ENCODE measurements at places on chromosomes 1 and 21. TPM values are rescaled to one million over a fixed set of nuclear protein-coding genes. Genes with fewer than 3 reads are reported as not detected.
A peak's percentile ranks its signal among the peaks of the same experiment; 100 is the strongest.

DNA sequence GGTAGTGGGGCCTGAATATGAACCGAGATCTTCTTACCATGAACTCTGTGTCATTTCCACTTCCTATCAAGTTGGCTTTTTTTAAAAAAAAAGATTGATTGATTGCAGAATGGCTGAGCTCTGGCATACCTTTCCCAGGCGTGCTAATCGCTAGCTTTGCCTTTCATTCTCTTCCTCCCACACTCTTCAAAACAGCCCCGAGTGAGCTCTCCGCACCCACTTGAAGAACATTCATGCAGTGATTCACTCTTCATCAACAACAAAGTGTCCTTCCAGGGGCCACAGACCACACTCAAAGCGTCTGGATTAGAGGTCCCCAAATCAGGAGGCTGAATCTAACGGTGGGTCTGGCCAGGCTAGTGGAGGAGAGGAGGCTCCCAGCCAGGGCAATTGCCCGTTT is 96.3 kb upstream of the GALNT2 start:
- no peak overlapping the region for H3K27ac ChIP-seq
- no peaks in the 10 kb centered on the region for H3K4me1 ChIP-seq
- H3K27me3 ChIP-seq: no peaks in the 10 kb centered on the region
- no peak overlapping the region for H3K4me3 ChIP-seq

GRCh38 chr1:11406845-11407244 is 72.1 kb upstream of the DISP3 start:
- H3K27me3 ChIP-seq: no peaks in the 10 kb centered on the region
- H3K4me3 ChIP-seq: no peak overlapping the region
- no peaks in the 10 kb centered on the region for H3K4me1 ChIP-seq
- H3K36me3 ChIP-seq: no peaks in the 10 kb centered on the region

VAV3 gene
- 153 TPM for total RNA-seq

DNA sequence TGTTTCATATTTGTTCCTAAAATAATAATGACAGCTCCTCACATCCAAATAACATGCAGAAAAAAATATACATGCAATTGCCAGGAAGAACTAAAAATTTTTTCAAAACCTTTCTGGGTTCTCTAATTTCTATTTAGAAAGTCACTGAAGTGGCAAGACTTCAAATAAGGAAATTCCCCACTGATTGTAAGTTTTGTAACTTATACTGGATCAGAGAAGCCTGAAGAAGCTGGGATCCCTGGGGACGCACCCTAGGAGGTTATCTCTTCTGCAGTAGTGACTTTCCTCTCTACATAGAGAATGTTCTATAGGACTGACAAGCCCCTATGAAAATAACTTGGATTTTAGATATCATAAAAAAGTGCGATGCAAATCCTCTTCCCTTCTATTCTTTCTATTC is 182.6 kb downstream of the MRPL39 start:
- H3K27ac ChIP-seq: no peak overlapping the region
- no peaks in the 10 kb centered on the region for H3K27me3 ChIP-seq
- H3K4me3 ChIP-seq: no peak overlapping the region
- no peaks in the 10 kb centered on the region for H3K4me1 ChIP-seq
- DNase-seq: no peak

KRTAP6-2 gene
- total RNA-seq: not detected

- H3K4me1 ChIP-seq: no peaks in the 10 kb centered on the region
- H3K36me3 ChIP-seq: no peaks in the 10 kb centered on the region
- DNase-seq: no peak
- H3K27me3 ChIP-seq: no peaks in the 10 kb centered on the region
Observed at GRCh38 chr1:31781756-31782371, 17.7 kb upstream of the ADGRB2 start.

FH gene
- 44.2 TPM for total RNA-seq

DNA sequence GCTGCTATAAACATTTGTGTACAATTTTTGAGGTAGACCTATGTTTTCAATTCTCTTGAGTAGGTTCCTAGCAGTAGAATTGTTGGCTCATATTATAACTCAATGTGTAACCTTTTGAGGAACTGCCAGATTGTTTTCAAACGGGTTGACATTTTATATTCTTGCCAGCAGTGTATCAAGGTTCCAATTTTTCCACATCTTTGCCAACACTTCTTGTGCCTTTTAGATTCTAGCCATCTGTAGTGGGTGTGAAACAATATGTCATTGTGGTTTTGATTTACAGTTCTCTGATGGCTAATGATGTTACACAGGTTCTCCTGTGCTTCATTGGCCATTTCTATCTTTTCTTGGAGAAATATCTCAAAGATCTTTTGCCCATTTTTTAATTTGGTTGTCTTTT is 36.4 kb downstream of the MAP3K7CL start:
- no peak for DNase-seq
- no peaks in the 10 kb centered on the region for H3K4me1 ChIP-seq
- no peaks in the 10 kb centered on the region for H3K36me3 ChIP-seq
- H3K4me3 ChIP-seq: no peak overlapping the region
- H3K27me3 ChIP-seq: no peaks in the 10 kb centered on the region
- no peak overlapping the region for H3K27ac ChIP-seq

GRCh38 chr1:201019321-201019977 is 4.1 kb downstream of the KIF21B start:
- DNase-seq: peak; percentile 40
- H3K27me3 ChIP-seq: no peaks in the 10 kb centered on the region
- H3K27ac ChIP-seq: no peak overlapping the region
- H3K36me3 ChIP-seq: no peaks in the 10 kb centered on the region
- no peak overlapping the region for H3K4me3 ChIP-seq

RGS8 gene
- not detected for total RNA-seq

DNA sequence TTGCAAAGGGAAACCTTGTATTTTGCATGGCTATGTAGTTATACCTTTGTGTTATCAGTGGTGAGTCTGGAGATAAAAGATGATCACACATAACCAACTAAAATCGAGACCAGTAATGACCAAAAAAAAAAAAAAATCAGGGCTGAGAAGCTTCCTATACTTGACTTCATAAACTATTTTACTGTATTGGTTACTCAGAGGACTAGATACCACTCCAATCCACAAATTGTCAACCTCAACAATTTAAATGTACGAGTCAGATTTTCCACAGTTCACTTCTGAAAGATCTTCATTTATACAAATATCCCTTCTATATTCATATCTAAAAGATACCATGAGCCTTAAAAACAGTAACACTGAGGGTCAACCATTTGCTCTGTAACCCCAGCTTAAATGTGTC is 71.7 kb downstream of the NRIP1 start:
- no peaks in the 10 kb centered on the region for H3K36me3 ChIP-seq
- DNase-seq: no peak
- no peak overlapping the region for H3K4me3 ChIP-seq
- no peaks in the 10 kb centered on the region for H3K27me3 ChIP-seq
- no peak overlapping the region for H3K27ac ChIP-seq

MAP3K21 gene
- total RNA-seq: 1.3 TPM

HLX gene
- 5.0 TPM for total RNA-seq
